ENCODE measurements at places on chromosomes 16 and 17.

- no peak for DNase-seq
Measured at GRCh38 chr17:2202302-2202995, 101.1 kb downstream of the SMG6 start.

- DNase-seq, result no peak
Measured at GRCh38 chr16:26058326-26058725, 366.6 kb downstream of the HS3ST4 start.

- DNase-seq, result peak; percentile 80
Measured at GRCh38 chr17:76623271-76624146, 20.0 kb downstream of the ST6GALNAC1 start.

GRCh38 chr17:80360396-80360795 is 54.6 kb upstream of the ENDOV start:
- no peak for DNase-seq

DNA sequence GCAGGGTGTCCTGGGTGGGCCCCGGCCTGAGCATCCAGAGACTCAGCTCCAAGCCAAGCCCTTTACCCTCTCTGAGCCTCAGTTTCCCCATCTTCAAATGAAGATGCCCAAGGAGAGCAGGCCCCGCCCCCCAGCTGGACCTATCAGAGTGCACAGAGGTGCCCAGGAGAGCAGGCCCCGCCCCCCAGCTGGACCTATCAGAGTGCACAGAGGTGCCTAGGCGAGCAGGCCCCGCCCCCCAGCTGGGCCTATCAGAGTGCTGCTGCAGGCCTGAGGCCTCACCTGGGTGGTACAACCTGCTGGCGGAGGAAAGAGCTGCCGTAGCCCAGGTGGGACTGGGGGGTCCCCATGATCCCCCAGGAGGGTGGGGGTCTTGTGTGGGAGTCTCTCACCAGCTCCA is 3.4 kb upstream of the SSTR5 start:
- DNase-seq, result no peak

- DNase-seq, result no peak
Measured at GRCh38 chr17:44417553-44417952, 28.1 kb upstream of the ITGA2B start.

- no peak for DNase-seq
Measured at GRCh38 chr16:80718480-80719220, 85.7 kb downstream of the CDYL2 start.

GRCh38 chr16:49601576-49601975 is 228.0 kb downstream of the C16orf78 start:
- DNase-seq, result no peak

DNA sequence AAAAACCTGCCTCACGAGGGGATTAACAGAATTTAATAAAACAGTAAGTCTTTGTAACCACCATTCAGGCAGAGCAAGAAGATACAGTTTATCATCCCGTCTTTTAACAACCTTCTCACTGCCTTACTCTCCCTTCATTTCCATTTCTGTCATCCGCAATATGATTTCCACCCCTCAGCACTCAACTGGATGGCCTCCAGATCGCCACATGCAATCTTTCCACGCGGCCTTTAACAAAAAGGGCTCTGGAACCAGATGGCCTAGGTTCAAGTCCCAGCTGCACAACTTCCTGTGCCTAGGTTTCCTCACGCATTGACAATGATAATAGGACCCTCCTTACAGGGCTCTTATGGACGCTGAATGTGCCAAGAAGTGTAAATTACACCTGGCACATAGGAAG is 103.6 kb downstream of the GAS7 start:
- DNase-seq, result no peak

GRCh38 chr17:44522883-44523671 is 19.9 kb upstream of the GPATCH8 start:
- DNase-seq, result peak; percentile 56

DNA sequence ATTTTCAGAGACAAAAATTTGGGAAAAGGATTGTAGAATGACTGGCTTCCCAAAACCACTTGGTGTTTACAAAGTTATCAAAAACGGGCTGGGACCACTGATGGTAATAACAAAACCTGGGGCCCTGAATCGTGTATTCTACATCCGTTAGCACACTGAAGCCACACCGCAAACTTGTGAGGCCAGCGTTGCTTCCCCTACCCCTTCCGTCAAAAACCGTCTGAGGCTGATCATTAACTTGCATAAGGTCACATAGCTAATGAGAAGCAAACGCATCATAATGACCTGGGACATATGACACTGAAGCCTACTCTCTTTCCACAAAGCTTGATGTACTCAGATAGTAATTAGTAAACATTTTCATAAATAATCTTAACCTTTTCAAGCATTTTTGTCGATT is 704.3 kb downstream of the MAF start:
- DNase-seq, result no peak

DNA sequence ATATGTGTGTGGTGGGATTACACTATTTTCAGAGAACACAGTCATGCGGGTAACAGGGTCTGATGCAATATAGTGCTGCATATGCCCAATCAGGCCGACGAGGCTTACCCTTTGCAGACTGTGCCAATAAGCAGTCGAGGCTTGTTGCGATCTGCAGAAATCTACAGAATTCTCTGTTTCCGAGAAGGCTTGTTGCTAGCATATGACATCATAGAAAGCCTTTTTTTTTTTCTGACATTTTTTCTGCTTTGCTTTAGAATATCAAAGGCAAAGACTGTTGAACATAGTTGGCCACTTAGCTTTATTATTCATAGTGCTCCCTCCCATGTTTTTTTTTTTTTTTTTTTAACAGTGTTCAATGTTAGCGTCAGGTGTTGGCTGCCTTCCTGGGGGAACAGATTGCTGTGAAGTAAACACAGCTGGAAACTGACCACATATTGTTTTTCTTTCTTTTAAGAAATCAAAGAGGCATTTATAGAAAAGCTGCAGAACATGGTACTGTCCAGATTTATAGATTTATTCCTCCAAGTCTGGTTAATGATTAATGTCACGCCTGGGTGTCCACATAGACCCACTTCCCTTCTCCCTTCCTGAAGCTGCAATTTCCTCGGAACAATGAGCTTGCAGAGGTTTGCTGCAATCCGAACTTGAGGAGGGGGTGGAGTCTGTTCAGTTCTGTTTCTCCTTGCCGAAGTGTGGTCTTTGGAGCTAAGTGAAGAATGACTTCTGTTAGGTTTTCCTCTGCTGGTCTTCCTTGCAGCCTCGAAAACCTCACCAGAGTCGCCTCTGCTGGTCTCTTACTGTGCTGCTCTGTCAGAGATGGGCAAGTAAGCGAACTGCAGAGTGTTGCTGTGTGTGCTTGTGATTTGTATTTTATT is 87.3 kb downstream of the MAP2K6 start:
- DNase-seq, result no peak

GRCh38 chr17:29571883-29572681 is 3.6 kb downstream of the TP53I13 start:
- DNase-seq, result no peak

GRCh38 chr17:59620518-59621259 is 994 bp downstream of the CLTC start:
- DNase-seq, result peak; percentile 42

- peak; percentile 32 for DNase-seq
Measured at GRCh38 chr16:88770461-88771293, 14.3 kb downstream of the PIEZO1 start.

- no peak for DNase-seq
Measured at GRCh38 chr16:1580956-1581355, 30.9 kb downstream of the IFT140 start.

GRCh38 chr17:13491916-13492736 is 109.6 kb downstream of the HS3ST3A1 start:
- no peak for DNase-seq

- no peak for DNase-seq
Measured at GRCh38 chr16:85782451-85782850, 16.9 kb downstream of the EMC8 start.

DNA sequence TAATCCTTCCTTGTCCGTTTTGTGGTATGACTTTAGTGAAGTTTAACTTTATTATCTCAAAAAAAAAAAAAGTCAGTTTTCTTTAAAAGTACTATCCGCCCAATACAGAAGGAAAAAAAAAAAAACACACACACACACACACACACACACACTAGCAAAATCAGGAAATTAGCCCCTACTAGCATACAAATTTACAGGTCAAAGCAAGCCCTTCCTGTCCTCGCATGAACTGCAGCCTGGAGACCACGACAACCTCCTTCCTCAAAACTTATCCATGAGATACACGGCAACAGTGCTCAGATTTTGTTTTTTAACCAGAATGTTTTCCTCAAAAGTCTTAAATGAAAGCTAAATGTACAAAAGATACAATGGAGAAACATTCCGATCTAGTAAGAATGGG is 16.2 kb downstream of the NCOR1 start:
- no peak for DNase-seq

DNA sequence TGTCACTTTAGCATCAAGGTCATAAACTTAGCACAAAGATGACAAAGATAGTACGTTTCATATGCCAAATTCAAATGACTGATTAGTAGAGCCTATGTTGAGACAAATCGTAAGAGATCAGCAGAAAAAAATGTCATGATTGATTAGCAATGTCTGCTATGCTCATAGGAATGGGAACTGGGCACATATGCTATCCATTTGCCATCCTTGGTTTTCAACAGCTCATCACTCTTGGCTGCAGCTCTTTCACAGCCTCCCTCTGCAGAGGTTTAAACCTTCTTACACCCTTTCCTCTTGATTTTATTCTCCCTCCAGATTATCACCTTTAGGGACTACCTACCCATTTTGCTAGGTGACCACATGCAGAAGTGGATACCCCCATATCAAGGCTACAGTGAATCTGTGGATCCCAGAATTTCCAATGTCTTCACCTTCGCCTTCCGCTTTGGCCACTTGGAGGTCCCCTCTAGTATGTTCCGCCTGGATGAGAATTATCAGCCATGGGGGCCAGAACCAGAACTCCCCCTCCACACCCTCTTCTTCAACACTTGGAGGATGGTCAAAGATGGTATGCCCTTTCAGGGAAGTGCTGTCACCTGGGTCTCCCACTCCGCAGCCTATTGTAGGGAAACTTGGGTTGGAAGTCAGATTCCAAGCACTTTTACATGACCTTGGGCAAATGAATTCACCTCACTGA is 16.2 kb downstream of the MPO start:
- no peak for DNase-seq

DNA sequence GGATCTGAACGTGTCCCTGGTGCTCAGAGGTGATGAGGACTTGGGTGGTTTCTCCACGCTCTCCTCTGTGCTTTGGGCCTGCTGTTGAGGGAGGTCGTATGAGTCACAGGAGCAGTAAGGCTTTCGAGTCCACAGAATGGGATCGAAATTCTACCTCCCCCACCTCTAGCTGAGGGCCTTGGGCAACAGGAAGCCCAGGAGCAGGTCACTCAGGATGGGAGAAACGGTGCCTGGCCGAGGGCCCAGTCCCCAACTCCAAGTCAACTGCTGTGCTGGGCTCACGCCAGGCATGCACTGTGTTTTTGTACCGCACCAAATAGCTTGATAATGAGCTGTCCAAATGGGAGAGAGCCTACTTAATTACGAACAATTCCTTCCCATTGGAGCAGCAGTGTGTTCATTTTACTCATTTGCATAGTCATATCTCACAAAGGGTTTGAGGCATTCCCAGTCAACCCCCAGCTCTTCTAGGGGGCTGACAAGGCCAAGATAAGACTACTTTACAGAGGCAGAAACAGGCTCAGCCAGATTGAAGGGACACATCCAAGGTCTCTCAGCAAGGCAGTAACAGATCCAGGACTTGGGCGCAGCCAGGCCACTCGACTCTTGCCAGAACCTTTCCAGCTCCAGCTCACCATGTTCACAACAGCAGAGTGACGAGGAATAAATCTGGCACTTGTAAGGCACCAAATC is 53.6 kb downstream of the WNT3 start:
- no peak for DNase-seq

DNA sequence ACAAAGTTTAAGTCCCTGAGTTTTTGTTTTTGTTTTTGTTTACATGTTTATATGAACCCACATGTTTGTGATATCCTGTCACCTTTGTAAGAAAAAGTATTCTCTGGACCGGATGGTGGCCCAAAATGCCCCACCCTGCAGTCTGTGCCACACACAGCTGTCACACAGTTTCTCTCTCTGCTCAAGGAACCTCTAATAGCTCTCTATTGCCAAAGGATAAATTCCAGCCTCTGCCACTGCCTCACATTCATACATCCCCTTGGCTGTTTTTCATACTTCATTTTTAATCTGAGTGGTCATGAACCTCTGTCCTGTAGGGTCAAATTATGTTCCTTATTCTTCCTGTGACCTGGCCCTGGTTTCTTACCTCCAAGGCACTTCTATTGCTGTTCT is 520.3 kb upstream of the CDH5 start:
- DNase-seq, result no peak

- no peak for DNase-seq
Measured at GRCh38 chr17:58315281-58315711, 13.3 kb downstream of the TSPOAP1 start.

DNA sequence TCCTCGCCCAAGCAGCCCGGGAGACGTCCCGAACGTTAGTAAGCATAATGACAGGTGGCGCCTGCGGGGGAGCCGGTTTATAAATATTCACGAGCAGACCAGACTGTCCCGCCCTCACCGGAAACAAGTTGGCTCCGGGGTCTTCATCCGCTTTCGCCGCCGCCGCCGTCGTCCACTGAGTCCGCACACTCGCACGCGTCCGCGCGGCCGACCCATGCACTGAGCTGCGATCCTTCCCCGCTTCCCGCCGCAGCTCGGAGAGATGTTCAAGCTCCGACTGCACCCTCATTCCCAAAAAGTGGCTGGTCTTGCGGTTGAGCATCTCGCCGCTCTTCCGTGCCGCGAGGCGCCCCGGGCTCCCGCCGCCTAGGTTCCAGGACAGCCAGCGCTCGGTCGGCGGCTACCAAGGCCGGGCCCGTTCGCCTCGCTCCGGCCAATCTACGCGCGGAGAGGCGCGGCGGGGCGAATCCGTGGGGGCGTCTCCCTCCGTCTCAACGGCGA is 385 bp downstream of the CFAP119 start:
- DNase-seq, result peak; percentile 43

DNA sequence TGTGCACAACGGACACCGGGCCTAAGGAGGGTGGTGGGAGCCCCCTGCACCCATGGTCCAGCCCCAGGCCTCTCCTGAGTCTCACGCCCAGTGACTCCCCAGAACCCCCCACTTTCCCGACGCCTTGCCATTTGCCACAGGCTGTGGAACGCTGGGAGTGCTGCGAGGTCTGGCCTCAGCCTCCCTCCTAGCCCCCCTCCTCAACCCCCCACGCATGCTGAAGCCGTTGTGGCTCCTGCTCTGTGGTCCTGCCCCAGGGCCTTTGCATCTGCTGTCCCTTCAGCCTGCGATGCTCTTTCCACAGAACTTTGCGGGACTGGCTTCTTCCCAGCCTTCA is 226.0 kb upstream of the GSE1 start:
- no peak for DNase-seq

DNA sequence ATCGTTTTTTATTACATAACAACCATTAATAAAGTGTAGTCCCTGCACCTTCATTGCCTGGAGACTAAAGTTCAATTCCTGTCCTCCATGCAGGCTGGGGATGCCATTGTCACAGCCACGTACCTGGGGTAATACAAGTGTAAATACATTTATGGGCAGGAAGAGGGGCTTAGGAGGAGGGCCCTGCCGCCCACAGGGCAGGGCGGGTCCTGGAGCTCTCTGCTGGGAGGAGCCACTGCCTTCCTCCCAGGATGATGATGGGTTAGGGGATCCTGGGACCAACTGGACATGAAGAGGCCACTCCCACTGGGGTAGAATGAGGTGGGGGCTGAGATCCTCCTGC is 44.1 kb upstream of the SLC38A10 start:
- no peak for DNase-seq
